ENCODE measurements at places on chromosomes 3 and 15. TPM values are rescaled to one million over a fixed set of nuclear protein-coding genes. Genes with fewer than 3 reads are reported as not detected.

Gene SCAANT1
- 1.0 TPM for polyA plus RNA-seq

Gene CD96
- 2.0 TPM for polyA plus RNA-seq

Gene SLC51B
- polyA plus RNA-seq, result 8.3 TPM

Gene AADACL2
- polyA plus RNA-seq, result not detected

DNA sequence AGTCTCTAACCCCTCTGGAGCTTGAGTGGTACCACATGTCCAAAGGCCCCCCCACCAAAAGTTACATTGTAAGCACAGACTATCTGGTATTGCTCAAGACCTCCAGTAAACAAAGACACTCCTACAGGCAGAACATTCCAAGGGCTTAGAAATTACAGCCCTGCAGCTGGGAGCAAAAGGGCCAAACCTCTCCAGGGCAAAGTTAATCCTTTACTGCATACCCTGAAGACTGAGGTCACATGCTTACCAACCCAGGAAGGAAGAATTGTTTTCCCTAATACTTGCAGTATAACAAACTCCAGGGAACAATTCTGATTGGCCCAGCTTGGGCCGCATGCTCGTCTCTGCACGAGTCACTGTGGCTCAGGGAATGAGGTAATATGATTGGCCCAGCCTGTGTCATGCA is 266.1 kb upstream of the NR2F2 start:
- DNase-seq, result no peak

DNA sequence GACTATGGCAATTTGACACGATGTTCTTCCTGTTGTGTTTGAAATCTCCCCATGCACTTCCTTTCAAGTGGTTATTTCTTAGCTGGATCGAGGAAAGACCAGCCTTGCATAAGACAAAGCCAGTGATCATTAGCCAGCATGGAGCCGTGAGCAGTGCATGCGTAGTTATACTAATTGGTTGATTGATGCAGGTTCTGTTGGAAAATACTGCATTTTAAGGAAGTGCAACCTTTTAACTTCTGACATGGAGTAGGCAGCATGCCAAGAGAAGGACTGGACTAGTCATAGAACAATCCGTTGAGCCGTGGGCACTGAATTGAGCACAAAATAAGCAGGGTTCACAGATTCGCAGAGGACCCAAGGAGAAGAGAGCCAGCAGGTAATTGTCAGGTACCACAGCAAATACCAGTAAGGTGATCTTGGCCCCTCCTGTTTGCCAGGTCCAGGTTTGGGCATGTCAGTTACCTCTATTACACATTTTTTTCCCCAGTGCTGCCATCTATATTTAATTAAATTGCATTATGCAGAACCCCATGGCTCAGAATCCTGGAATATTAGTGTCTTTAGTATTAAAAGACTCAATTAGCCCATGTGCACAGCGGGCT is 29.0 kb upstream of the BCL6 start:
- no peak for DNase-seq

- DNase-seq, result no peak
Measured at GRCh38 chr15:39801641-39802309, 19.1 kb upstream of the FSIP1 start.

GRCh38 chr3:174335910-174336309 is 523.2 kb upstream of the NAALADL2 start:
- DNase-seq, result no peak

Measured in left kidney (tissue), 8 donors.